AG08396 (cell line): ENCODE measurements at places on chromosomes 5 and 9.

- DNase-seq: no peak
These were observed 486.7 kb downstream of the EFNA5 start for GRCh38 chr5:107184066-107184465.

DNA sequence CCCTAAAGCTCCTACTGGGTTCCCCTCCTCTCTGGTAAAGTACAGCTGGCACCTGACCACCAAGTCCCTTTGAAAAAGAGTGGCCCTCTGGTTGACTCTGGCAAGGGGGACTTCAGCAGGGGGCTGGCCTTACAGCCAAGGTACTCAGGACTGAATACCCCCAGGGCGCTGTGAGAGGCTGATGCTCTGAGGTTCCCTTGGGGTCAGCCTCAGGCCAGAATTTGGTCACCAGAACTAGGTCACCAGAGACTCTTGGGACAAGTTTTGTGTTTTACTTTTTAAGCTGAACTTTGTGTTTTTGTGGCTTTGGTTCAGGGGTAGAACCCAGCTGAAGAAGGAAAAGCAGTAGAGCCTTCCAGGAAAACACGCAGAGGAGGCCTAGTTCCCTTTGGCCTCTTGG, 23.3 kb upstream of the SMU1 start:
- DNase-seq: no peak

- DNase-seq: peak; percentile 86
These were observed 2.1 kb downstream of the SYNPO start for GRCh38 chr5:150642567-150642927.

- no peak for DNase-seq
These were observed 26.0 kb downstream of the SERINC5 start for GRCh38 chr5:80229902-80230255.

DNA sequence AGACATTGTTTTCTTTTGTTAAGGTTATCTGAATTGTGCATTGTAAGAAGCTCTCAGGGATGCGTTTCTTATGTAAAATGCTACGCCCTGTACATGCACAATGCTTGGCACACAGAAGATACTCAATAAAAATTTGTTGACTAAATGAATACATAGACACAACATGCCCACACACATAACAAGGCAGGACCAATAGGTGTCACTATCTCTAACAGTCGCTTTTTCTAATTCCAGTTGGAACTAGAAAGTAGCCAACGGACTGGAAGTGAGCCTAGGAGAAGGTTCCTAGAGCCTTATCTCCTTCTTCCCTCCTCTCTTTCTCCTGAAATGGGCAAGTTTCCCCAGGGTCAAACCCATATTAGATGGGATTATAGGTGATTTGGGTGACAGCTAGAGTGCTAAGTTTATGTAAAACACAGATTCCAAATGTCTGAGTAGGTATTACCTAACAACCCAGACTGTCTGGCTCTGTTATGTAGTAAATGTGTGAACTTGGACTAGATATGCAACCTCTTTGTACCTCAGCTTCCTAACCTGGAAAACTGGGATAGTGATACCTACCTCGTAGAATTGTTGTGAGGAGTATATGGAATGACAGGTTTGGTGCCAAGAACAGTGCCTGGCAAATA, 603.0 kb downstream of the RAB3C start:
- DNase-seq: no peak

DNA sequence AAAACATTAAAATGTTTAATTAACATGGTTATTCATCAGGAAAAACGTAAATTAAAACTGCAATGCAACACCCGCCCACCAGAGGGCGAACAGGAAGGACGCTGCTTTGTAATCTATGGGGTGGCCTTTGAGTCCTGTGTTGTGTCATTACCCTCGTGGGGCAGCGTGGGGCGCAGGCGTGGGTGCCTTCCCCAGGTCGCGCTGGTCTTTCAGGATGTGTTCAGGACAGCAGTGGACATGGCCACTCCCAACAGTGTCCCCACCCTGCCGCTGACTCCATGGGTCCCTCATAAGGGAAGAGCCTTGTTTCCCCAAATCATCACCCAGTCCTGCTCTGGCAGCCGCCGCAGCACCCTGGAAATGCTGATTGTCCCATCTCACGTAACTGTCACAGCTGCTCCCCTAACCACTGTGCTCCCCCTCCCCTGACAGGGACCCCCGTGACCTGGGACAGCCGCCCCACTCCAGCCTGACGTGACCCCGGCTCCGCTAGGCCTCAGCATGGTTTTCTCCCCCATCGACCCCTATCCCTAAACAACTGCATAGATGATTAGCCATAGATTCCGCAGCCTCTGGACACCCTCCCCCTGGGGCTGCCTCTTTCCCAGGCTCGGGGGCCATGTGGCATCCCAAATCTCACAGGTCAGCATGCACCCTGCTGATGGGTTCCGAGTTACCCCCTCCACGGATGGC, 36.4 kb downstream of the GLT6D1 start:
- peak; percentile 71 for DNase-seq

GRCh38 chr5:128384068-128384467, 154.0 kb downstream of the FBN2 start:
- no peak for DNase-seq

- DNase-seq: peak; percentile 82
These were observed at the start of gene SLC1A1 for GRCh38 chr9:4489919-4490704. TSS of gene SLC1A1 (plus strand) at chr9:4490468. CDS start at chr9:4490680, 212 bp downstream.

GRCh38 chr5:137313526-137314175, 185.5 kb downstream of the SPOCK1 start:
- no peak for DNase-seq
